GM23248 (cell line): ENCODE measurements at places on chromosomes 6 and 20.

DNA sequence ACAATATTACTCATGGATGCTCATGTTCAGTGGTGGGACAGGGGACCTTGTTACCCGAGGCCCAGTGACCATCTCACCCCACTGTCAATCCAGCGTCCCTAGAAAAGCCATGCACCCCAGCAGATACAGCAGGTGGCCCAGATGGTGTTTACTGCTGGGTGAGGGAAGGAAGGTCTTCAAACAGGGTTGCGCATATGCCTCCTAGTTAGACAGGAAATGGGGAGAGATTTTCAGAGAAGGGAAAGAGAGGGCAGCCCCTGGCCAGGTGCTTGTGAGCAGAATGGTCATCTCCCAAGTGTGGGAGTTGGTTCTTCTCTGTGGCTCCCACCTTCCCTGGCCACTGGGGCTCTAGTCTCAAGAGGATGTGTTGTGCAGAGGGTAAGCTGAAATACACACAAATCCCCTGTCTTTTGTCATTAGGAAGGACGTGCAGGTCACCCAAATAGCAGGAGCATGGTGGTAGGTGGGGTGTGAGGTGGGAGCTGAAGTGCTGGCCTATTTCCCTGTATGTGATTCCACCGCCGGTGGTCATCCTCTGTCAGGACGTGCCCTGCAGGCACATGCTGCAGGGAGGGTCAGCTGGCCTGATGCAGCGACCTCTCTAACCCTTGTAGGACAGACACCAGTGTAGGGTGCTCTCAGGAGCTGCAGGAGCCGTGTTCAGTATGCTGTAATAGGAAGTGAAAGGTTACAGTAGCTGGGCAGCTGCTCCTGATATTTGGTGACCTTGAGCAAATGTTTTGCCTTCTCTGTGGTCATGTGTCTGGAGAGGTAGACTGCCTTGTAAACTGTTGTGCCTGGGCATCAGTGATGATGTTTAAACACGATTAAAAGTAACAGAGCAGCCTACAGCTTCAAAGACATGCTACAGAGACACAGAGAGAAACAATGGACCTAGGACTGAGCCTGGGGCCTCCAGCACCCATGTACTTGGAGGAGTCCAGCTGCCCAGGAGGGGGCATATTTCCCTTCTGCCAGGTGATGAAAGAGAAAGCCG lies 3.2 kb upstream of the CST3 start:
- DNase-seq, result no peak

GRCh38 chr20:20734475-20734948 lies 22.1 kb upstream of the RALGAPA2 start:
- DNase-seq, result no peak

GRCh38 chr20:59144179-59144830 lies 19.3 kb upstream of the ZNF831 start:
- DNase-seq, result no peak

DNA sequence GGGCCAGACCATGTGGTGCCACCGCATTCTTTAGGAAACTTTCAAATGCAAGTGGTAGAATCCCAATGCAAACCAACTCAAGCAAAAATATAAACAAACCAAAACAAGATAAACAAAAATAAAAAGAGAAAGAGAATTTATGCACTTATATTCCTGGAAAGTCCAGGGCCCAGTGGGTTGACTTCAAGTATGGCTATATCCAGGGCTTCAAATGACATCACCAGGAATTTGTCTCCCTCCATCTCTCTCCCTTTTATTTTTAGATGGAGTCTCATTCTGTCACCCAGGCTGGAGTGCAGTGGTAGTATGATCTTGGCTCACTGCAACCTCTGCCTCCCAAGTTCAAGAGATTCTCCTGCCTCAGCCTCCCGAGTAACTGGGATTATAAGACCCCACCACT lies 56.1 kb upstream of the PNRC1 start:
- DNase-seq, result no peak
